ENCODE measurements at places on chromosomes 6 and 20. TPM values are rescaled to one million over a fixed set of nuclear protein-coding genes. Genes with fewer than 3 reads are reported as not detected.
A peak's percentile ranks its signal among the peaks of the same experiment; 100 is the strongest.

DNA sequence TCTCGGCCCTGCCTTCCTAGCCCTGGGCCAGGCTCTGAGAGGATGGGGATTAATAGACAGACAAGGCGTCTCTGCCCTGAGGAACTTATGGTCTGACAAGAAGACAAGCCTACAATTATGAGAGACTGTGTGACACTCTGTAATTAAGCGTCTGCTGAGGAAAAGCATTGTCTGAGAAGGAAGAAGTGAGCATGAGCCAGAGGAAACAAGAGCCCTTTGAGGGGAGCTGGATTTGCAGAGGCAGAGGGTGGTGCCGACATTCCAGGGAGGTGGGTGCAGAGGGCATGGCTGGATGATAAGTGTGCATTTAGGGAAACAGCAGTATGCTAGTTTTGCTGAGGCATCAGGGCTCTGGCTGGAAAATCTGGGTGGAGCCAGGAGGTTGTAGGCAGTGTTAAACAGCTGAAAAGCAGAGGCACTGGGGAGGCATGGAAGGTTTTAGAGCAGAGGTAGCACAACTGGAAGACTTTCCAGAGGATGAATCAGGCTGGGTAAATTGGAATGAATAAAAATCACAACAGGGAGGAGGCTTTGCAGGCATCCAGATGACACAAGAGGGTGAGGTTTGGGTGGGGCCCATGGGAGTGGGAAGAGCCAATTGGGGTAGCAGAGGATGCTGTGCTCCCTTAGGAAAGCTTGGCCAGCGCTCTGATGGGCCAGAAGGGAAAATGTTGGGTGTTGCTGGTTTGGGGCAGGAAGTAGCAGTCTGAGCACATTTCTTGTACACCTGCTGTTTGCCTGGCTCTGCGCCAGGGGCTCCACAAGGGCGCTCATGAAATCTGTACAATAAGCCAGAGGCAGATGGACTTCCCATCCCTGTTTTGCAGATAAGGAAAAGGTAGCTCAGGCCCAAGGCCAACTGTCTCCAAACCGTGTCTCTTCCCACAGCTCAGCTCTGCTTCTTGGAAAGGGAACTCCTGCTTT lies 74.0 kb upstream of the MYL9 start:
- peaks cover 84% of the 10 kb centered on the region for H3K4me1 ChIP-seq
- peak overlapping the region; percentile 66 for H3K27ac ChIP-seq
- no peak overlapping the region for H3K4me3 ChIP-seq
- peak; percentile 78 for DNase-seq
- no peaks in the 10 kb centered on the region for H3K36me3 ChIP-seq

DNA sequence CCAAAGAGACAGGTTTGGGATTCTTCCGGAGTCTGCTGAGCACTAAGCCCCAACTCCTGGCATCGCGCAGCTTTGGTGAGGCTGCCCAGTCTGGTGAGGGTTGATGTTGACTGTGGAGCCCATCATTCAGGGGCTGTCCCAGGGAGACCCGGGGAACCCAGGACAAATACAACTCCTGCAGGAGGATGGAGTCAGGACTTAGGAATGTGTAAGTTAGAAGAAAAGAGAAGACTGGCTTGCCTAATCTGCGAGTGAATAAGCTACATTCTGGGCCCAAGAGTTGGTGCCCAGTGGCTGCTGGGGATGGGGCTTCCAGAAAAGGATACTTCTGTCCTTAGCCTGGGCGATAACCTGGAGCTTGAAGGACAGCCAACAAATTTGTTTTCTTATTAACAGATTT lies 47.9 kb downstream of the STK35 start:
- DNase-seq: no peak
- H3K27ac ChIP-seq: no peak overlapping the region
- peaks cover 39% of the 10 kb centered on the region for H3K36me3 ChIP-seq
- H3K4me1 ChIP-seq: no peaks in the 10 kb centered on the region

DNA sequence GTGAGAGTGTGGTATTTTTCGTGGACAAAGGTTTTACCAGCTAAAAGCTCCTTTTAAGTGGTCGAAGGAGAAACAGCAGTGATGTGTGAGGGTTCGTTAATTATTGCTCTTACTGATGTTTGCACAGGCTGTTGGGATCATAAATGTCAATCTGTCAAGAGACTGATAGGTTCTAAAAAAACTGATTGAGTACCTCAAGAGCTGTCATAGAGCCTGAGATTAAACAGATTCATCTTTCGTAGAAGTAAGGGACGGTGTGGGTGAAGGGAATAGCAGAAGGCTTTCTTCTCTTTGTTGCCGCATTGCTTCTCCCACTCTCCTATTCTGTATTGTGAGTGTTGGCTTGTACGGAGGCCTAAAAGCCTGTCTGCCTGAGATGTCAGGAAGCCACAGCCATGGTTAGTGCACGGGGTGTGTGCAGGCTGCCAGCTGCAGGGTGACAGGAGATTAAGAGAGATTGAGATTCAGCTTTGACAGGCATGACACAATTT lies 291.0 kb downstream of the ZFAND3 start:
- peaks cover 8% of the 10 kb centered on the region for H3K36me3 ChIP-seq
- H3K4me3 ChIP-seq: no peak overlapping the region
- H3K27me3 ChIP-seq: no peaks in the 10 kb centered on the region
- H3K4me1 ChIP-seq: peaks cover 22% of the 10 kb centered on the region
- DNase-seq: no peak

DNA sequence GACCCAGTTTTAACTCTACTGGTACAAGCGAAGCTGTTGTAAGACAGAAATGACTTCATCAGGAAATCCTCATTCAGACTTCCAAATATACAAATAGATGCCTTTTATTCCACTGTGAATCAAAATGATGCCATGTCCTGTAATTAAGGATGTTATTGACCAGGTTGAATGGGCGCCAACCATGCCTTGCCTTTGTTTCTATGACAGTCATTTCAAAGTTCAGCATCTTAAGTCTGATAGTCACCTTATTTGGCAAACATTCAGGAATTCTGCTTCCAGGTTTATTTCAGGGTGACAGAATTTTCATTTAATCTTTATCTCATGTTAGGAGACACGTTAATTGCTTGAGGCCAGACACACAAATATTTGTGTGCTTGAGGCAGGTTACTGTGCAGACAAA lies 592.8 kb upstream of the JAG1 start:
- H3K4me3 ChIP-seq: no peak overlapping the region
- DNase-seq: no peak
- H3K36me3 ChIP-seq: no peaks in the 10 kb centered on the region
- H3K27ac ChIP-seq: no peak overlapping the region
- peaks cover 12% of the 10 kb centered on the region for H3K4me1 ChIP-seq

Gene GMPR
- polyA plus RNA-seq: 3.2 TPM

Measured in large intestine (tissue), 12 donors.